ENCODE measurements at places on chromosomes 3 and 15.

- no peak for DNase-seq
Measured at GRCh38 chr3:111472556-111472955, 69.4 kb upstream of the CD96 start.

DNA sequence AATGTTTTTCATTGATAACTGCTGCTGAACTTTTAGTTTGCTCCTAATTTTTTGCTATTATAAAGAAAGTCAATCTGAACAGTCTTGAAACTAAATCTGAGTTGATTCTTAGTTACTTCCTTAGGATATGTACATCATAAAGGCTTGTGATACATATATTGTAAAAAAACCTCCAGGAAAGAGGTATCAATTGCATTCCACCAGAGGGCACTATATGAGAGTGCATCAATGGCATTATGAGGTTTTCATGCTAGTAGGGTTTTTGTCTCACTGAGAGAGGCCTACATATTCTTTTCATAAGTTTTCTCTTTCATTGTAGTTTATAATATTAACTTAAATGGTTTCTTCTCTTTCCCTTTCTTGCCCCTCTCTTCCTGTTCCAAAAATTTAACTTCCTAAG is 46.9 kb downstream of the PIK3R4 start:
- peak; percentile 33 for DNase-seq

GRCh38 chr3:78351334-78351733 is 1311.4 kb downstream of the ROBO2 start:
- no peak for DNase-seq

GRCh38 chr15:67335534-67336222 is 81.1 kb downstream of the IQCH start:
- no peak for DNase-seq

DNA sequence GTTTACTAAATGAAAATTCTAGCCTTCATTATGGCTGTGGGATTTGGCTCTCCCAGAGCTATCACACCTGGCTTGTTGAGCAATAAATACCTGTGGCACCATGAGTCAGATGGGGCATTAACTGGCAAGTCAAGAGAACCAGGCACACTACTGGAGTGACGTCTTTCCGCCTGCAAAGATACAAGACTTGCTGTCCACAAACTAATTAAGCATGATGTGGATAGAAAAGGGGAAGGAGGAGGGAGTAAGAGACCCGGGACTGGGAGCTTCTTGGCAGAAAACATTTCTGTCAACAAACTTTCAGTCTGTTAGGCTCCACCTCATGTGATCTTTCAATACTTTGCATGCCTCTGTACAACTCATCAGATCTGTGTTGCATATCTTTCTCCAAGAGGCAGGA is 56.5 kb downstream of the CLDN1 start:
- DNase-seq = no peak

- no peak for DNase-seq
Measured at GRCh38 chr3:136075811-136076210, 110.3 kb downstream of the PPP2R3A start.

DNA sequence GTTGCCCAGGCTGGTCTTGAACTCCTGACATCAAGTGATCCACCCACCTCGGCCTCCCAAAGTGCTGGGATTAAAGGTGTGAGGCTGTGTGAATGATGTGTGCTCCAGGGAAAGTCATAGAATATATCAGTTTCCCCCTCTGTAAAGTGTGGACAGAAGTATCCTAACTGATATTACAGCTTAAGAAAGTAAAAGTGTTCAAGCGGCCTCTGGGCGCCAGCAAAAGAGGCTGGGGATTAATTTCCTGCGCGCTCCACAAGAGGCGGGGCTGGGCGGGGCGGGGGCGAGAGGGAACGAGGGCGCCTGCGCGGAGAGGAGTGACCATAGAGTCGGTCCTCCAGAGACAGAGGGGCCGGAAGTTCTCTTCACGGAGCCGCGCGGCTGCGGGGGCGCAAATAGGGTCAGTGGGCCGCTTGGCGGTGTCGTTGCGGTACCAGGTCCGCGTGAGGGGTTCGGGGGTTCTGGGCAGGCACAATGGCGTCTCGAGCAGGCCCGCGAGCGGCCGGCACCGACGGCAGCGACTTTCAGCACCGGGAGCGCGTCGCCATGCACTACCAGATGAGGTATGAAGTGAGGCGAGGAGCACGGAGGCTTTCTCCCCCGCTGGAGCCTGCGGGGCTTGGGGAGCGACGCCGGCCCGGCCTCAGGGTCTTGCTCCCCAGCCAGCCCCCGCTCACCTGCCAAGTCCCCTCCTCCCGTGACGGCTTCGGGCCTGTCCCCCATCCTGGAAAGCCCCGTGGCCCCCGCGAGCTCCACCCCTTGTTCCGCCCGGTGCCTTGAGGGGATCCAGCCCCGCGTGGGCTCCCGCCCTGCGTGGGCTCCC is at the start of gene JAGN1:
TSS of gene JAGN1 (plus strand) at position 362 of the 823 bp plus-strand sequence. CDS start at position 475, 113 bp downstream.
- DNase-seq = peak; percentile 91

- no peak for DNase-seq
Measured at GRCh38 chr3:84960581-84960980, 1.8 kb downstream of the CADM2 start.

DNA sequence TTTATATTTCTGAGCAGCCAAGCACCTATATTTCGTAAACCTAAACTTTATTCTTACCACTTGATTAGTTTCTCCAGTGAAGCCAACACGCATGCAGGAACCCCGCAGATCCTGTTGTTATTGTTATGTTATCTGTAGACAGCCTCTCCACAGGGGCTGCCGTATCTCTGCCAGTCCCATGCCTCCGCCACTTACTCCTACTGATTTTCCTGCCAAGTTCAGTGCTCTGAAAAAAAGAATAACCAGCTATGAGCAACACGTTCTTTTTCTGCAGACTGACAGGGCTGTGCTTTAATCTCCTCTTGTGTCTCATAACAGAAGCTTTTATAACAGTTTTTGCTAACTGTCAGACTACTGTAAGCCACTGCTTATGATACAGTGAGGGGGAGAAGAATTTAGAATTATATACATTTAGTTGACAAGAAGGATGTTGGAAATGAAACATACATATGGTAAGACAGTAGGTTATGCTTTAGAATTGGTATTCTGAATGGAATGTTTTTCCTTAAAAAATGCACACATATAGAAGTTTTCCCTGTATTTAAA is 347.4 kb downstream of the SI start:
- peak; percentile 29 for DNase-seq

Measured in HEK293T (cell line).